ENCODE measurements at places on chromosomes 7 and 10.

- no peak for DNase-seq
Measured at GRCh38 chr10:76759681-76760080, 877.9 kb downstream of the KCNMA1 start.

DNA sequence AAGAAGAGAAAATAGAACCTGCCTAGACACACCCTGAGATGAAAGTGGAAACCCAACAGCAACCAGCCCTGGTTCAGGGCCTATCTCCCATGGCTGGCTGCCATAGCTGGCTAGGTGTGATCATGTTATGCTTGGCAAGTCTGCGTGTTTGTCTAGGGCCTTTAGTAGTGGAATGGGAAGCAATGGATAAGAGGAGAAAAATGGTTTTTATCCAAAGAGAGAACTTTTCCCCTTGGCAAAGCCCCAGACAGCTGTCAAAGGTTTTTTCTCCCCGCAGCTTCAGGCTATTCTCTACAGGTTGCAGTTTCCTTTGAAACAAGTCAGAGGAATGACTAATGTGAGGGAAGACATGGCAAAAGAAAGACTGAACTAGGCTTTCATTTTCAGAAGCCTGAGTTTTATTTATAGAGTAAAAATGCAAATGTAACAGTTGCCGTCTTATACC, 161.5 kb downstream of the SEMA3D start:
- no peak for DNase-seq

DNA sequence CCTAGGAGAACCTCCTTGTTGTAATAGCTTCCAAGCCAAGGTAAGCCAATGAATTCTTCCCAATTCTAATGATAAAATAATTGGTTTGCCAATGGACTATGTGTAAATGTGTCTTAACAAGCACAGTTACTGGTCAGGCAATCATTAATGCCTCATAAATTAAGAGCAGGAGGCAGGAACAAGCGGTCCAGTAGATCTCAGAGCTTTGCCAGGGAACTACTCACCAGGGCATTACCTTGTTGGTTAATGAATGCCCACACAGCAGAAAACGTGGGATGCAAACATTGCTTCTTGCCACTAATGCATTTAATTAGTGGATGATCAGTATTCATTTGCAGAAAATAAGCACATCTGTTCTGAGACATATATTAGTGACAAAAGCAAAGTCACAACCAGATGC, 26.7 kb upstream of the ZNF800 start:
- no peak for DNase-seq

GRCh38 chr7:103446049-103446520, at the start of gene SLC26A5:
SLC26A5 (minus strand) TSS chr7:103446207; CDS start chr7:103421514, 24,693 bp downstream.
- no peak for DNase-seq

GRCh38 chr10:6396652-6397051, 183.4 kb downstream of the PRKCQ start:
- DNase-seq = no peak
